Activated CD4-positive, alpha-beta T cell treated with anti-CD3 and anti-CD28 coated beads, Interleukin-2, amount 10 ng/mL, durations not matched to agents 7 days and 5 days (primary cell): ENCODE measurements at places on chromosomes 6 and 20.

GRCh38 chr6:16901782-16902181 lies 140.5 kb upstream of the ATXN1 start:
- DNase-seq: no peak

DNA sequence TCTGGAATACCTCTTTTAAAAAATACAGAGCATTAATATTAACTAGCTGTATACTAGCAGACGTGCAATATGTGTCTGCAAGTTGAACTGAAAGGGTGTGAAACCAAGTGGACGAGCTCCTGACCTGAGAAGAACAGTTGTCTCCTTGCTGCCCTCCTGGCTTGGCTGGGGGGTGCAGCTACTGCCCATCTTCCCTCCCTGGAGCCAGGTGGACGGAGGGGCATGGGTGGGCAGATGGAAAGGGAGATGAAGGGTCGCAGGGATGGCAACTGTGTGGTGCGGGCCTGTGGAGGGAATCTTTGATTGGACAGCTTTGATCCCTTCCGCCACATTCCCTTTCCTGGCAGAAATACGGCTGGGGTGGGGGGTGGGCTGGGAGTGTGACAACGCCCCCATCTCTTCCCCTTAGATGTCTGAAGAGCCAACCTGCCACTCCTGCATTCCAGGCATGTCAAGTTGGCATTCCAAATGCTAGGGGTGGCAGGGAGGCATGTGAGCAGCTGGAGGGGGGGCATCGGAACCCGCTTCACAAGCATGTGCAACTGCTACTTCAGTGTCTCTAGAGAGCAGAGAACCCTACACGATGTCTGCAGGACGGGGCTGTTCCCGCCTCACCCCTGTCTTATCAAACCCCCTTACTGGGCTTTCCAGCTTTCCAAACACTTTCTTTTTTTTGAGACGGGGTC lies 37.3 kb downstream of the SRSF3 start:
- DNase-seq: no peak

GRCh38 chr6:144621332-144621731 lies 336.2 kb downstream of the UTRN start:
- DNase-seq: no peak

DNA sequence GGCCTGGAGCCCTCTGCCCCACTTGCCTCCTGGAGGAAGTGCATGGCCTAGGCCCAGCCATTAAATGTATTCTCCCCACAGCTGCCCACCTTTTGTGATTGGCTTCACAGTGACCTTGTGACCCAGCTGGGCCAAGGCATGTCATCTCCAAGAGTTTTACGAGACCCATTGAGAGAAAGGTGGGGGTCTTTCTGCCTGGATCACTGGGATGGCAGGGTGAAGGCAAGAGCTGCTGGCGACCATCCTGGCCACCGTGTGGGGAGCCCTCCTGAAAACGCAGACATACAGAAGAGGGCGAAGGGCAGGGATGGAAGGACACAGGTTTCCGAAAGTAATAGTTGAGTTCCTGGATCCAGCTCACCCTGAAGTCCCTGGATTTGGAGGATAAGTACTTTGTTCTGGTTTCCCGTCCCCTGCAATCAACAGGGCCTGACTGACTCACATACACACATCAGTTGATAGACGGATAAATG lies 12.3 kb upstream of the SPO11 start:
- DNase-seq: no peak

- DNase-seq: no peak
Observed at GRCh38 chr6:119791736-119792135, 442.2 kb upstream of the MAN1A1 start.

- no peak for DNase-seq
Observed at GRCh38 chr6:11292091-11292490, 59.6 kb upstream of the NEDD9 start.
